Tongue (tissue), 3 donors: ENCODE measurements at places on chromosomes 11 and 22.

- DNase-seq = no peak
Measured at GRCh38 chr22:44001521-44001920, 22.6 kb upstream of the PARVB start.

DNA sequence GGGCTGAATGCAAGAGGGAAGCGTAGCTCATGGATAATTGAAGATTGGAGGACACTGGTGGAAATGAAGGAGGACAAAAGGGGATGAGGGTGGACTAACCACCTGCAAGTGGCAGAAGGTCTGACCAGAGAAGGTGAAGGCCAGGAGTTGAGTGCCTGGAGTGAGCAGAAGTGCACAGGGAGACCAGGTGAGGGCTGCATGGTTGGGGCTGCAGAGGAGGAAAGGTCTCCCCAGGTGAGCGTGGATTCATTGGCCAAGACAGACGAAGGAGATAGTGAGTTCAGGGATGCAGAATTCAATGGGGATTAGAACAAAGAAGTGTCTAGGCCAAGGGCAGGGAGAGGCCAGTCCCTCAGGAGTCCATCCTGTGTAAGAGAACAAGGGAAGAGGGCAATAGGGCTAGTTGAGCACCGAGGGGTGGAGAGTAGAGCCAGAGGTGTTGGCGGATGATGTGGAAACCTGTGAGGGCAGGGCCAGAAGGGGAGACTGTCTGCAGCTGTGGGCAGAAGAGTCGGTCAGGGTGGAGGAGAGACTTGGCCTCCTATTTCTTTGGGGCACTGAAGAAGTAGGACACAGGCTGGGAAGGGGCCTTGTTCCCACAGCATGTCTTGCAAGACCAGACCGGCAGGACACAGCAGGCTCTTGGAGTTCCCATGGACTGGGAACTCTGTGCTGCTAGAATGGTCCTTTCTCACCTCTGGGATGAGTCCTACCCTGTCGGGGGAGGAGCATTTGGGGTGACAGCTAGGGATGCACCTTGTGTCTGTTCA is 6.7 kb downstream of the TRIM29 start:
- no peak for DNase-seq

- DNase-seq = no peak
Measured at GRCh38 chr11:116510166-116510565, 262.6 kb downstream of the BUD13 start.

GRCh38 chr11:65912845-65913244 is 6.0 kb downstream of the C11orf68 start:
- no peak for DNase-seq
